ENCODE measurements at places on chromosomes 5 and 9. TPM values are rescaled to one million over a fixed set of nuclear protein-coding genes. Genes with fewer than 3 reads are reported as not detected.

IGIP gene
- 1.4 TPM for total RNA-seq

TIMD4 gene
- not detected for total RNA-seq

- peaks cover 38% of the 10 kb centered on the region for H3K4me1 ChIP-seq
- H3K4me3 ChIP-seq = peak overlapping the region; percentile 33
- H3K36me3 ChIP-seq = no peaks in the 10 kb centered on the region
- no peak overlapping the region for H3K27ac ChIP-seq
- H3K27me3 ChIP-seq = peaks cover 28% of the 10 kb centered on the region
- DNase-seq = no peak
These were observed 66.5 kb upstream of the TGFBR1 start for GRCh38 chr9:99038484-99038820.

GRCh38 chr5:128346038-128346437, 192.0 kb downstream of the FBN2 start:
- H3K36me3 ChIP-seq = peaks cover 36% of the 10 kb centered on the region
- H3K4me3 ChIP-seq = no peak overlapping the region
- no peak for DNase-seq
- H3K4me1 ChIP-seq = no peaks in the 10 kb centered on the region
- no peaks in the 10 kb centered on the region for H3K27me3 ChIP-seq
- H3K27ac ChIP-seq = no peak overlapping the region

- peaks cover 70% of the 10 kb centered on the region for H3K27me3 ChIP-seq
- peak; percentile 18 for DNase-seq
- no peak overlapping the region for H3K27ac ChIP-seq
- peaks cover 38% of the 10 kb centered on the region for H3K4me1 ChIP-seq
These were observed 2.5 kb downstream of the FST start for GRCh38 chr5:53482717-53483638.

GRCh38 chr5:171593976-171594375, 174.5 kb downstream of the FGF18 start:
- H3K27me3 ChIP-seq = no peaks in the 10 kb centered on the region
- H3K4me3 ChIP-seq = no peak overlapping the region
- no peaks in the 10 kb centered on the region for H3K36me3 ChIP-seq
- no peak overlapping the region for H3K27ac ChIP-seq

DNA sequence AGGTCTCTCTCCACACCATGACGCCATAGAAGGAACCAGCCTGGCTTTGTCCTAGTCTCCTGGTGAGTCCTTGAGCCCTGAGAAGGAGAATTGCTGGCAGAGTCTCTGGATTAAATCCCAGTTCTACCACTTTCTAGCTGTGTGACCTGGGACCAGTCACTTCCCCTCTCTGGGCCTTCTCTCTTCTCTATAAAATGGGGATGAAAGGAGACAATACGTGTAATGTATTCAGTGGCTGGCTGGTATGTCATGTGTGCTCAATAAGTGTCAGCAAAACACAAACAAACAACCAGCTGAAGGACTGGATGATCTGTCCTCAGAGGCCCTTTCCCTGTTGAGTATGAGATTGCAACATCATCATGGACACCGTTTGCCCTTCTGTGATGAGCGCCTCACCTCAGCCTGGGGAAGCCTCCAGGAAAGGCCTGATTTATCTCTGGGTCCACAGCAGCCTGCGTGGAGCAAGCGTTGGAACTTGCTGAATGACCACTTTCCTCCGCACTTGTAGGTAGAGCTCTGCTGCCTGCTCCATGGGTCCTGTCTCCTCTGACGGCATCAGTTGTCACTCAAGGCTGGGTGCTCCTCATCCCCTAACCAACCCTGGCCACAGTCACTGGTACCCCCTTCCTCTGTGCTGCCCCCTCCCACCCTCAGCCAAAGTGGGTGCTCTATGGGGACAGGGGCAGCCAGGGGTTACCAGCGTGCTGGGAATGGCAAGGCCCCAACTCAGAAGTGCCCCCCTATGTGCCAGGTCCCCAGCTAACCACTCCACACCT, 3.6 kb upstream of the NR5A1 start:
- no peaks in the 10 kb centered on the region for H3K36me3 ChIP-seq
- H3K27ac ChIP-seq = no peak overlapping the region
- peaks cover 16% of the 10 kb centered on the region for H3K4me1 ChIP-seq
- peaks cover 27% of the 10 kb centered on the region for H3K27me3 ChIP-seq
- H3K4me3 ChIP-seq = no peak overlapping the region

DNA sequence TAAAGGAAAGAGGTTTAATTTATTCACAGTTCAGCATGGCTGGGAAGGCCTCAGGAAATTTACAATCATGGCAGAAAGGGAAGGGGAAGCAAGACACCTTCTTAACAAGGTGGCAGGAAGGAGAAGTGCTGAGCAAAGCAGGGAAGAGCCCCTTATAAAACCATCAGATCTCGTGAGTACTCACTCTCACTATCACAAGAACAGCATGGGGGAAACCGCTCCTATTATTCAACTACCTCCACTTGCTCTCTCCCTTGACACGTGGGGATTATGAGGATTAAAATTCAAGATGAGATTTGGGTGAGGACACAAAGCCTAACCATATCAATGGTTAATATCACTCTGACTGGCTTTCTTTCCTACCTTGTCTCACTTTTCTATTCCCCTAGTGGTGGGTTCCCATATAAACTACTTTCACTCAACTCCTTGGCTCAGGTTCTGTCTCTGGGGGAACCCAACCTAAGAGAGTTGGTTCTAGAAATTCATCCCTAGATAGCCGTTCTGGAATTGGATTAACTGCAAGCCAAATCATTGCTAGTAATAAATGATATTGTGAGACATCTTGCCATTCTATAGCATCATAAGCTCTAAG, 749.8 kb upstream of the GRAMD2B start:
- peaks cover 7% of the 10 kb centered on the region for H3K4me1 ChIP-seq
- H3K36me3 ChIP-seq = no peaks in the 10 kb centered on the region
- no peak overlapping the region for H3K4me3 ChIP-seq
- H3K27ac ChIP-seq = no peak overlapping the region

- H3K4me3 ChIP-seq = peak overlapping the region; percentile 96
- peak; percentile 60 for DNase-seq
- H3K36me3 ChIP-seq = no peaks in the 10 kb centered on the region
- H3K27ac ChIP-seq = peak overlapping the region; percentile 43
- peaks cover 41% of the 10 kb centered on the region for H3K4me1 ChIP-seq
These were observed 1.9 kb downstream of the NOTCH1 start for GRCh38 chr9:136543830-136544547.

- no peaks in the 10 kb centered on the region for H3K27me3 ChIP-seq
- H3K4me3 ChIP-seq = no peak overlapping the region
- peak overlapping the region; percentile 27 for H3K27ac ChIP-seq
- H3K4me1 ChIP-seq = no peaks in the 10 kb centered on the region
- DNase-seq = no peak
These were observed 37.5 kb downstream of the CNOT8 start for GRCh38 chr5:154895606-154896561.

DNA sequence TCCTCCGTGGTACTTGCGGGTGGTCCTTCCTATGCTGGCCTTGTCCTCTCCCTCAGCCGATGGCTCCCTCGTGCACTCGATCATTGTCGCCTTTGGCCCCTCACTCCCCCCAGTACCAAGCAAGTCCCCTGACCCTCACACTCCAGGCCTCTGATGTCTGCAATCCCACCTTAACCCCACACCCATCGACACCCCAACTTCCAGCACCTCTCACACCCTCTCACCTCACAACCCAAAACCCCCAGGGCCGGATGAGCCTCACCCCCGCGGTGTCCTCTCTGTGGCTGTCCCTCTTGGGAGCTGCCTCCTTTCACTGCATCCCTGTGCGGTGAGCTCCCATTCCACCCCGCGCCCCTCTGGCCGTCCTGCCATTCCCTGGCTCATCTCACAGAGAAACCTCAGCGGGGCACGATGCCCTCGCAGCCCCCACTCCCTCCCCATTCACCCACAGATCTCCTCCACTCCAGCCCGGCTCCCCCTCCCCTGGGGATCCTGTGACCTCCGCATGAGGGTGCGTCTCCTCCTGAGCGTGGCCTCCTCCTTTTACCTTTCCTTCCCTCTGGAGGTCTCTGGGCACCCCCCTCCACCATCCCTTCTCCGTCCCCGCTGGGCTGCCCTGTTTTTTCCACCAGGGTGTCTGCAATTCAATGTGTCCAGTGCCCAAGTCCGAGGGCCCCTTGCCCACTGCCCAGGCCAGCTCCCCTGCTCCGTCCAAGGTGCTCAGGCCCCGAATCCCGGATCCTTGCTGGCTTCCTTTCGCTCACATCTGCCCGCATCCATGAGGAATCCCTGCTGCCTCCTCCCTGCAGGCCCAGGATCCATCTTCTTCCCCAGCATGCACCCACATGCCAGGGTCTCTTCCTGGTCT, 15.8 kb upstream of the RNU6ATAC start:
- H3K27ac ChIP-seq = peak overlapping the region; percentile 71
- no peak for DNase-seq
- H3K4me1 ChIP-seq = peaks cover 7% of the 10 kb centered on the region
- H3K36me3 ChIP-seq = peaks cover 4% of the 10 kb centered on the region
- H3K4me3 ChIP-seq = no peak overlapping the region
- no peaks in the 10 kb centered on the region for H3K27me3 ChIP-seq

DNA sequence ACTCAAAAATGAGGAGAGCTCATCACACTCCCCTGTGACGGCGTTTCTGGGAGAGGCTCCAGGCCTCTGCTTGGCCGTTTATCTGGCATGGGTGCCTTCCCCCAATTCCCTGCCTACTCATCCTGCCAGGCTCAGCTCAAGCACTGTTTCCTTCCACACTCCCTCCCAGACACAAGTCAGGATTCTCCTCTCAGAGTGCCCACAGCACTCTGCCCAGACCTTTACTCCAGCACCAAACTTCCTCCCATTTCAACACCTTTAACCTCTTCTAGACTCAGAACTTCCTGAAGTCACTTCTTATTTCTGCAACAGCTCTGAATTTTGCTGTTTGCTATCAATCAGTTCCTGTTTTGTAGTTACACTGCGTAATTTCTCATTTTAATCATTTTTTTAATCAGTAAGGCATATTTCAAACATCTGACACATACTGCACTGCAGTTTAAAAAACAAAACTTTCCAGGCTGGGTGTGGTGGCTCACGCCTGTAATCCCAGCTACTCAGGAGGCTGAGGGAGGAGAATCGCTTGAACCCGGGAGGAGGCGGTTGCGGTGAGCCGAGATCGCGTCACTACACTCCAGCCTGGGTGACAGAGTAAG, 16.0 kb downstream of the TRMO start:
- DNase-seq = no peak
- no peak overlapping the region for H3K4me3 ChIP-seq
- H3K4me1 ChIP-seq = no peaks in the 10 kb centered on the region
- H3K27ac ChIP-seq = peak overlapping the region; percentile 51
- peaks cover 4% of the 10 kb centered on the region for H3K36me3 ChIP-seq
- H3K27me3 ChIP-seq = no peaks in the 10 kb centered on the region

- H3K4me3 ChIP-seq = peak within 1 kb of the TSS; percentile 49
- H3K36me3 ChIP-seq = no peaks in the 10 kb centered on the region
- no peak within 1 kb of the TSS for H3K27ac ChIP-seq
- peak; percentile 52 for DNase-seq
These were observed at the start of gene FGFR4 for GRCh38 chr5:177086654-177087397. FGFR4 (plus strand) TSS chr5:177086915; CDS start chr5:177089603, 2,688 bp downstream.

DNA sequence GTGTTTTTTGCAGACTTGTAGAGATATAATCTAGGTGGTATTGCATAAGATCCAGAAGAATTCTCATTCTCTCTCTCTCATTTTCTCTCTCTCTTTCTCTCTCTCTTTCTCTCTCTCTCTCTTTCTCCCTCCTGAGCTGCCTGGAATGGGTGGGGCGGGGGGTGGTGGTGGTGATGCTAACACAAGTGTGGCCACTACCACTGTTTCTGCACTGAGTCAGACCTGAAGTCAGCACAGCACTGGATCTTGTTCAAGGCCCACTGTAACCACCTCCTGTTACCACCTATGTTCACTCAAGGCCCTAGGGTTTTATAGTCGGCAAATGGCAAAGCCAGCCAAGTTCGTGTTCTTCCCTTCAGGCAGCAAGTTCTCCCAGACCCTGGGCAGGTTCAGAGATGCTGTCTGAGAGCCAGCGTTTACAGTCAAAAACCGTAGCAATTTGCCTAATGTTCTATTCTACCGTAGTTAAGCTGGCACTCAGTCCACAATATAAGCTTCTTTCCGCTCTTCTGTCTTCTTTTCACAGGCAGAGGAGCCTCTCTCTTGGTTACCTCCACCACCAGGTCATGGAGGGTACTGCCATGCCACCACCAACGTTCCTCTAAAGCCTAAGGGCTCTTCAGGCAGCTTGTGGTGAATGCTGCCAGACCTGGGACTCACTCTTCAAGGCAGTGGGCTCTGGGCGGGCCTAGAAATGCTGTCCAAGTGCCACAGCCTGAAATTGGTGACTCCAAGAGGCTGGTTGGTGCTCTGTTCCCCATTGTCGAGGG, 235.7 kb upstream of the PRR16 start:
- H3K27ac ChIP-seq = no peak overlapping the region
- no peaks in the 10 kb centered on the region for H3K27me3 ChIP-seq
- no peaks in the 10 kb centered on the region for H3K4me1 ChIP-seq
- no peaks in the 10 kb centered on the region for H3K36me3 ChIP-seq
- no peak for DNase-seq
- H3K4me3 ChIP-seq = no peak overlapping the region

DNA sequence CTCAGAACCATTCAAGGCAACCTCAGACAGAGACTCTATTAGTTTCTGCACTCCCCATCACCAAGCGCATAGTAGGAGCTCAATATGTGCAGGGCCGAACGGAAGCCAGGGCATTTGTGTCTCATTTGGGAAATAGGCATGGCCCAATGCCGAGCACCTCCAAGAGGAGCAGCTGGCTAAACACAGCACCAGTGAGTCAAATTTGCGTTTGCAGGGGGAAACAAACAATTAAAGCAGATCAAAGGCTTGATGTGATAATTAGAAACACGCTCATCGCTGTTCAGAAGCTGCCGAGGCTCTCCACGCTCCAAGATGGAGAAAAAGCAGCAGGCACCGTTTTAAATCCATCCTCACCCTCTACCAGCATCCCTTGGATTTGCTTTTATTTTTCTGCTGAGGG, 225.3 kb downstream of the AGTPBP1 start:
- H3K27ac ChIP-seq = no peak overlapping the region
- H3K27me3 ChIP-seq = peaks cover 3% of the 10 kb centered on the region
- no peak for DNase-seq
- H3K4me3 ChIP-seq = no peak overlapping the region
- H3K36me3 ChIP-seq = no peaks in the 10 kb centered on the region
- peaks cover 6% of the 10 kb centered on the region for H3K4me1 ChIP-seq

All from neural crest cell (in vitro differentiated cells).